NCI-H510A (cell line): ENCODE measurements at places on chromosomes 3 and 15.
A peak's percentile ranks its signal among the peaks of the same experiment; 100 is the strongest.

GRCh38 chr3:128489927-128490649 is 2.9 kb downstream of the GATA2 start:
- peak; percentile 22 for DNase-seq

DNA sequence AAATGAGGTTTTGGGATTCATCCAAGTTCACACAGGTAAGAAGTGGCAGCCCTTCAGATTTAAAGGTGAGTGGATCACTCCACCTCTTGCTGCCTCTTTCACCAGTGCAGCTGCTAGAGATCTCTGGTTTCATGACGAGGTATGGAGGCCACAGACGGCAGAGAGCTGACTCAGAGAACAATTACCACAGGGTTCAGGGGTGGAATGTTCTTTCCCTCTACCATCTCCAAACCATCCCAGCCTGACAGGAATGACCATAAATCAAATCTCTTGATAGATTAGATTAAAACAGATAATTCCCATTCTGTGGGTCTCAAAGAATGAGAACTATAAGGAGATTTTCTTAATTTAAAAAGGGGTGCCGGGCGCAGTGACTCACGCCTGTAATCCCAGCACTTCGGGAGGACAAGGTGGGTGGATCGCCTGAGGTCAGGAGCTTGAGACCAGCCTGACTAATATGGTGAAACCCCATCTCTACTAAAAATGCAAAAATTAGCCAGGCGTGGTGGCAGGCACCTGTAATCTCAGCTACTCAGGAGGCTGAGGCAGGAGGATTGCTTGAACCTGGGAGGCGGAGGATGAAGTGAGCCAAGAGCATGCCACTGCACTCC is 174.2 kb upstream of the ATP11B start:
- DNase-seq = no peak

DNA sequence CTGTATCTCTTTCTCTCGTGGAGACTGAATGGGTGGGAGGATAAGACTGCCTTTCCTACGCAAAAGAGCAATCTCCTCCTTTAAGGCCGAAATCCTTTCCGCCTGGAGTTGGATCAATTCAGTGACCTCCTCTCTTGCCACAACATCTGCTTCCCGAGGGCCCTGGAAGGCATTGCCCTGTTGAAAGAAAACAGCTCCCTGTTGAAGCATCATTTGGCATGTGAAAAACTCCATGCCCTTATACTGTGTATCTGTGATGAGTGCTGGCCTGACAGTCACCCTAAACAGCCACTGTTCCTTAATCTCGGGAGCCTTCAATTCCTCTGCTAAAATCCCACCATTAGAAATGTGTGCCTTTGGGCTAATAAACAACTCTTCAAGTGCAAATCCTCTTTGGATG is 80.2 kb downstream of the BOC start:
- DNase-seq = no peak

- no peak for DNase-seq
These were observed 347.5 kb upstream of the TMCO5A start for GRCh38 chr15:37586976-37587375.

DNA sequence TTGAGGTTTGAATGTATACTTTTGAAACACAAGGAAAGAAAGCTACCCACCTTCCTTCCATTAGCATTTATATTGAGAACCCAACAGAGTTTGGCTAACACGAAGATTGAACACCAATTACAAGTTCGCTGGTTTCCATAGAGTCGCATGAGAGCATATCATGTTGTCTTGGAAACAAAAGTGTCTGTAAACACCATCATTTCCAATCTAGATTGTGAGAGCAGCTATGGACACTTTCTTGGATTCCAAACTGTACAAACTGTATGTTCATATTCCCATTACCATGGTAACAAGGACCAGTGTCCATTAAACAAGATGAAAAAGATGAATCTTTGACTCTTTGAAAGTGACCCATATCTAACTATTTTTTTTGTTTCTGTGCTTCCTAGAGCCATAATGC is 529.9 kb upstream of the ROBO1 start:
- no peak for DNase-seq
